Cardiac septum (tissue), 1 donor: ENCODE measurements at places on chromosomes 11 and 22. TPM values are rescaled to one million over a fixed set of nuclear protein-coding genes. Genes with fewer than 3 reads are reported as not detected.

SEPTIN5 gene
- total RNA-seq = 191 TPM

- DNase-seq = no peak
Observed at GRCh38 chr11:134264966-134265764, 11.0 kb upstream of the GLB1L3 start.

ANKRD49 gene
- total RNA-seq = 6.4 TPM

NCAPH2 gene
- total RNA-seq = 25.1 TPM

IRAG1 gene
- total RNA-seq = 6.4 TPM
